Dermis microvascular lymphatic vessel endothelial cell (primary cell): ENCODE measurements at places on chromosomes 4 and X.
A peak's percentile ranks its signal among the peaks of the same experiment; 100 is the strongest.

GRCh38 chr4:15893962-15894361, 44.6 kb downstream of the FGFBP1 start:
- DNase-seq, result no peak

- no peak for DNase-seq
These were observed 121.2 kb downstream of the VEGFC start for GRCh38 chr4:176671532-176671931.

DNA sequence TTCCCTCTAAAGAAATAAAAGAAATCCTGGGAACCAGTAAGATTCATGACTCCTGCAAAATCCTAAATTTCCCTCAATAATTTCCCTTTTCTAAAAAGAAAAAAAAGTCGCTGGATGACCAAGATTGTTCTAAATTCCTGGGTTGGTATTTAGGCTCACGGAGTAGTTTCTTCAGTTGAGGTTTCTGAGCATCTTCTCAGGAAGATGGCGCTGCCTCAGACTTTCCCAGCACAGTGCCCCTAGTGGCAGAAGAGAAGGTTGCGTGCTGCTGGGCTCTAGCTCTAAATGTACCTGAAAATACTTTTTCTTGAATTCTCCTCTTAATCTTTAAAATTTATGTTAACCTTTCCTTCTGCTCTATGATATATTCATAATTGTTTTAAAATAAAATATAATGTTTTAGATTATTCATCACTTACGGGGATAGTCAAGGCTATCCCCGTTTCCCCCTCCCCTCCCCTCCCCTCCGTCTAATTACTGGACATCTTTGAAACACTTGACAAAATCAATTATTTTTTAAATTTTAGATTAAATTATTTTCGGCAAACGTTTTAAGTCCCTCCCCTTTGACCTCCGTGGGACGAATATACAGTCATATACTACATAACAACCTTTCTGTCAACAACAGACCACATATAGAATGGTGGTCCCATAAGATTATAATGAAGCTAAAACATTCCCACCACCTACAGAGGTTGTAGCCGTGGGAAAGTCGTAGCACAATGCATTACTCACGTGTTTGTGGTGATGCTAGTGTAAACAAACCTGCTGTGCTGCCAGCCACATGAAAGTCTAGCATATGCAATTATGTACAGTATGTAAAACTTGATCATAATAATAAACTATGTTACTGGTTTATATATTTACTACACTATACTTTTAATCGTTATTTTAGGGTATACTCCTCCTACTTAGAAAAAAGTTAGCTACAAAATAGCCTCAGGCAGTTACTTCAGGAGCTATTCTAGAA, 41.0 kb upstream of the GATB start:
- DNase-seq, result peak; percentile 4

GRCh38 chr4:2096073-2096609, 37.0 kb downstream of the NAT8L start:
- DNase-seq, result no peak
